ENCODE measurements at places on chromosomes 4 and X. TPM values are rescaled to one million over a fixed set of nuclear protein-coding genes. Genes with fewer than 3 reads are reported as not detected.

- DNase-seq, result no peak
- H3K36me3 ChIP-seq, result no peaks in the 10 kb centered on the region
- no peak overlapping the region for H3K4me3 ChIP-seq
- H3K27ac ChIP-seq, result no peak overlapping the region
- H3K4me1 ChIP-seq, result no peaks in the 10 kb centered on the region
- peaks cover under 1% of the 10 kb centered on the region for H3K27me3 ChIP-seq
Measured at GRCh38 chr4:18180122-18180521, 158.6 kb upstream of the LCORL start.

PNMA5 gene
- total RNA-seq, result not detected

DNA sequence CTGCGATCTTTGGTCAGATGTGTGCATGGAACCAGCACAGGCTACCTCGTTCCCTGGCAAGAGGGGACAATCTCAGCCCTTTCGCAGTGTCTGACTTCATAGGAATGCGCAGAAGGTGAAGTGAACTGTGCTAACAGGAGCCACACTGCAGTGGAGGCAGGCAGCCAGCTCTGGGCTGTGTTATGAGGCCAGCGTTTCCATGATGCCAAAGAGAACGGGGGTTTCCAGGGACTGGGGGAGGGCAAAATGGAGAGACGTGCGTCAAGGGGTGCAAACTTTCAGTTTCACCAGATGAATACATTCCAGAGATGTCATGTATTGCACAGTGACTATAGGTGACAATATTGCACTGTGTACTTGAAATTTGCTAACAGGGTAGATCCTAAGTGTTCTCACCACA lies 30.4 kb downstream of the CLDN34 start:
- H3K36me3 ChIP-seq, result no peaks in the 10 kb centered on the region
- no peak overlapping the region for H3K27ac ChIP-seq
- no peaks in the 10 kb centered on the region for H3K27me3 ChIP-seq
- DNase-seq, result no peak

- H3K4me3 ChIP-seq, result no peak overlapping the region
- H3K27ac ChIP-seq, result peak overlapping the region; percentile 79
- H3K4me1 ChIP-seq, result peaks cover 18% of the 10 kb centered on the region
- DNase-seq, result no peak
- no peaks in the 10 kb centered on the region for H3K36me3 ChIP-seq
Measured at GRCh38 chr4:15656038-15656470, 897 bp upstream of the FBXL5 start.

GRCh38 chrX:71954458-71954857 lies 43.8 kb downstream of the NHSL2 start:
- DNase-seq, result no peak
- H3K36me3 ChIP-seq, result no peaks in the 10 kb centered on the region
- no peak overlapping the region for H3K27ac ChIP-seq

DNA sequence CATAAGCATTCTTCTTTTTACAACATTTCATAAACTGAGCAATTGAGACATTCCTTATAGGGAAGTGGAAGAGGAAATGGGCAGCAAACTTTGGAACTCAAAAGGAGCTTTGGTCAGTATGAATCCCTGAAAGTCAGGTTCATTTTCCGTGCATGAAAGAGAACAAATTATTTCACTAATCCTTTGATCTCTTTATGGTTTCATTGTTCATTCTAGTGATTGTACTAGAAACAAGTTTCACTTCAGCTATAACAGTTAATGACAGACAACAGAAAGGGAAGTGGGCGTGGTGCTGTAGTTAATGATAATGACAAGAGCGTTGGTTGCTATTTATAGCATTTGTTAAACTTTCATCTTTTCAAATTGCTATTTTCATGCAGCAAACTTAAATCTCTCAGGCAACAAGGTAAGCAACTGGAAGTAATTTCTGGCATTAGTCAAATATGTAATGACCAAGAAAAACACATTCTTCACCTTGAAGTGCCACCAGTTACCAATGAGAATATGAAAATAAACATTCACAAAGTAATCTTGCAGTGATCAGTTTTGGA lies 98.4 kb downstream of the AREG start:
- no peaks in the 10 kb centered on the region for H3K36me3 ChIP-seq
- peak overlapping the region; percentile 92 for H3K27ac ChIP-seq
- H3K4me3 ChIP-seq, result peak overlapping the region; percentile 16
- no peaks in the 10 kb centered on the region for H3K27me3 ChIP-seq

- no peak overlapping the region for H3K4me3 ChIP-seq
- peak overlapping the region; percentile 61 for H3K27ac ChIP-seq
- H3K36me3 ChIP-seq, result no peaks in the 10 kb centered on the region
Measured at GRCh38 chr4:142356118-142356759, 489.9 kb downstream of the INPP4B start.

- DNase-seq, result no peak
- H3K27ac ChIP-seq, result no peak overlapping the region
- no peaks in the 10 kb centered on the region for H3K27me3 ChIP-seq
- no peaks in the 10 kb centered on the region for H3K36me3 ChIP-seq
Measured at GRCh38 chr4:137529432-137529831, 2.9 kb downstream of the PCDH18 start.

- no peaks in the 10 kb centered on the region for H3K36me3 ChIP-seq
- DNase-seq, result no peak
- H3K27me3 ChIP-seq, result no peaks in the 10 kb centered on the region
- H3K4me1 ChIP-seq, result no peaks in the 10 kb centered on the region
- H3K27ac ChIP-seq, result no peak overlapping the region
Measured at GRCh38 chrX:102659790-102660757, 8.8 kb downstream of the GPRASP1 start.

DNA sequence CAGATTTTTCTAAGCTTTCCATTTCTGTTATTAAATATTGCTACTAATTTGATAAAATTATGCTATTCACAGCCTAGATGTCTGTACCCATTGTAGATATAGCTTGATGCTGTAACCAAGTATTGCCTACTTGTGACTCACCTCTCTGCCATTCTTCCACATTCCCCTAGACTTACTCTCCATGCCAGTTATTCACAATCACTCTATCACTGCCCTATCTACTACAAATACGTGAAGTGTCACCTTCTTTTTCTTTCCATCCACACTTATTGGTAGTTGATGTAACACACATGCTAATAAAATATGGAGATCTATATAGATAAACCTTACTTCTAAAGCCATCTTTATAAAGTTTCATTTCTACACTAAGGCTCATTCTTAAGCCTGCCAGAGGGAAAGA lies 179.4 kb upstream of the PACRGL start:
- no peaks in the 10 kb centered on the region for H3K4me1 ChIP-seq
- H3K36me3 ChIP-seq, result no peaks in the 10 kb centered on the region
- H3K27me3 ChIP-seq, result no peaks in the 10 kb centered on the region
- H3K4me3 ChIP-seq, result no peak overlapping the region
- H3K27ac ChIP-seq, result no peak overlapping the region

- DNase-seq, result no peak
- no peaks in the 10 kb centered on the region for H3K36me3 ChIP-seq
- H3K27me3 ChIP-seq, result no peaks in the 10 kb centered on the region
Measured at GRCh38 chr4:20658456-20658855, 41.8 kb upstream of the PACRGL start.

- no peak overlapping the region for H3K27ac ChIP-seq
- DNase-seq, result no peak
- no peaks in the 10 kb centered on the region for H3K36me3 ChIP-seq
- no peaks in the 10 kb centered on the region for H3K27me3 ChIP-seq
- H3K4me3 ChIP-seq, result no peak overlapping the region
- H3K4me1 ChIP-seq, result no peaks in the 10 kb centered on the region
Measured at GRCh38 chr4:127217586-127218229, 415.0 kb upstream of the INTU start.

GRCh38 chr4:175412161-175412560 lies 399.9 kb downstream of the GPM6A start:
- H3K36me3 ChIP-seq, result no peaks in the 10 kb centered on the region
- no peak overlapping the region for H3K4me3 ChIP-seq
- H3K4me1 ChIP-seq, result no peaks in the 10 kb centered on the region

GRCh38 chrX:2391869-2392606 lies 108.7 kb downstream of the DHRSX start:
- DNase-seq, result peak; percentile 94
- no peaks in the 10 kb centered on the region for H3K27me3 ChIP-seq
- peaks cover 46% of the 10 kb centered on the region for H3K4me1 ChIP-seq

LANCL3 gene
- 2.4 TPM for total RNA-seq

- H3K27ac ChIP-seq, result no peak overlapping the region
- H3K4me1 ChIP-seq, result no peaks in the 10 kb centered on the region
- H3K27me3 ChIP-seq, result no peaks in the 10 kb centered on the region
Measured at GRCh38 chr4:98452091-98452490, 190.9 kb downstream of the RAP1GDS1 start.

TMEM154 gene
- 2.4 TPM for total RNA-seq

ADH4 gene
- total RNA-seq, result 0.25 TPM

DNA sequence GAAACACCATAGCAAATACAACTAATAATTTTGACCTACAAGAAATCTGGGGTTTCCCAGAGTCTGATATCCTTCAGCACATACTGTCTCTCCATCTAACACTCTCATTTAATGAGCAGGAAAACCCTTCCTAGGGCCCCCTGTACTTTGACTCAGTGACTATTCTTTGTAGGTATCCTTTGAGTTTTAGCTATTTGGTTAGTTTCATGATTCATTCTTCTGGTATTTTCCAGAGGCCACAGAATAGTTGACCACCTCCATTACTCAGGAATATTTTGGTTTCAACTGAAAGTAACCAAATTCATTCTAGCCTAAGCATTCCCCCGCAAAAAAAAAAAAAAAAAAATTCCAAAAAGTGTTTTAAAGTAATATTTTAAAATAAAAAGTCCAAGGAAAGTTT lies 140.0 kb downstream of the IDS start:
- no peak overlapping the region for H3K4me3 ChIP-seq
- H3K27me3 ChIP-seq, result no peaks in the 10 kb centered on the region
- no peaks in the 10 kb centered on the region for H3K36me3 ChIP-seq
- no peak overlapping the region for H3K27ac ChIP-seq

CT45A5 gene
- total RNA-seq, result not detected

BBS12 gene
- total RNA-seq, result 2.1 TPM

- H3K4me1 ChIP-seq, result no peaks in the 10 kb centered on the region
- H3K4me3 ChIP-seq, result no peak overlapping the region
- no peaks in the 10 kb centered on the region for H3K36me3 ChIP-seq
- H3K27ac ChIP-seq, result no peak overlapping the region
Measured at GRCh38 chr4:49058306-49058705, 72.2 kb downstream of the CWH43 start.

DNA sequence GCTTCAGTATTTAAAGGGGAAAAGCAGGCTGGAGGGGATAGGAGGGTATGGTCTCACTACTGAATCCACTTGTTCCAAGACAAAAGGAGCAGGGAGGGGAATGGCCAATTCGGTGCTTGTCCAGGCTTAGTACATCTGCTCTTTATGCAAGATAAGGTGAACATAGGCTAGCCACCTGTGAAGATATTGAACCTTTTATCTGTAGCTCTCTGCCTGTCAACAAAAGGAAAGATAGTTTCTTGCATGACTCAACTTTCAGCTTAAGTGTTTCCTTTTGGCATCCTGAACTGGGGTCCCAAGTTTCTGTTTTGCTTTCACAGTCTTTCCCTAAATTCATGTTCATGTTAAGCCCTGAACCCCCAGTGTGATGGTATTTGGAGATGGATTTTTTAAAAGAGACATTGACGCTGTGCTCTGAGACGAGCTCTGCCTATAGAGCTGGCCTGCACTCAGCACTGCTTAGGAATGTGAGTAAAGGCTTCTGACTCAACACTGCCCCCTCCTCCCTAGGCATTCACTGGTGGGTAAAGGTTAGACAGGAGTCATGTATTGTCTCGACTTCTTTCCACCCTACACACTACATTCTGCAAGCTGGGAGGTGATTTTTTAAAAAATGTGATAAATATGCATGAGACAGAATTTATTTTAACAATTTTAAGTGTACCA lies 28.2 kb downstream of the FAM149A start:
- DNase-seq, result peak; percentile 24
- H3K27ac ChIP-seq, result no peak overlapping the region
- H3K27me3 ChIP-seq, result no peaks in the 10 kb centered on the region
- no peaks in the 10 kb centered on the region for H3K36me3 ChIP-seq
- H3K4me3 ChIP-seq, result no peak overlapping the region

DNA sequence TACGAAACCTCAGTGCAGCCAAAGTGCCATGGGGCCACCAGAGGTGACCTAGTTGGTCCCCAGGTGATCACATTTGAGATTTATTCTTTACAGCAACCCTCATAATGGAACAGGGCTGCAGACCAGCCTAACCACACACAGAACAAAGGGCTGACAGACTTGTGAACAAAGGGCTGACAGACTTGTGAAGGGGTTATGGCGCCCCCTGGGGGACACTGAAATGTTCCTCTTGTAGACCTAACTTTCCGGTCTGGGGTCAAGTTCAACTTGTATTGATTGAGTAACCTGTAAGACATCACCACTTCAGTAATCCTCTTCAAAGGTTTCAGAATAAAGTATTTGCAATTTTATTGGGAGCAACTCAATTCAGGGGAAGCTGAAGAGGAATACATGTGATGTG lies 175.9 kb upstream of the RPS6KA3 start:
- H3K36me3 ChIP-seq, result no peaks in the 10 kb centered on the region
- peak; percentile 65 for DNase-seq
- H3K27ac ChIP-seq, result no peak overlapping the region
- H3K27me3 ChIP-seq, result no peaks in the 10 kb centered on the region
- H3K4me3 ChIP-seq, result no peak overlapping the region

- no peaks in the 10 kb centered on the region for H3K27me3 ChIP-seq
- peaks cover 14% of the 10 kb centered on the region for H3K36me3 ChIP-seq
- no peaks in the 10 kb centered on the region for H3K4me1 ChIP-seq
- DNase-seq, result no peak
- H3K27ac ChIP-seq, result no peak overlapping the region
- H3K4me3 ChIP-seq, result no peak overlapping the region
Measured at GRCh38 chr4:2648159-2648814, 107.8 kb downstream of the TNIP2 start.

MCF2 gene
- 0.15 TPM for total RNA-seq

DNA sequence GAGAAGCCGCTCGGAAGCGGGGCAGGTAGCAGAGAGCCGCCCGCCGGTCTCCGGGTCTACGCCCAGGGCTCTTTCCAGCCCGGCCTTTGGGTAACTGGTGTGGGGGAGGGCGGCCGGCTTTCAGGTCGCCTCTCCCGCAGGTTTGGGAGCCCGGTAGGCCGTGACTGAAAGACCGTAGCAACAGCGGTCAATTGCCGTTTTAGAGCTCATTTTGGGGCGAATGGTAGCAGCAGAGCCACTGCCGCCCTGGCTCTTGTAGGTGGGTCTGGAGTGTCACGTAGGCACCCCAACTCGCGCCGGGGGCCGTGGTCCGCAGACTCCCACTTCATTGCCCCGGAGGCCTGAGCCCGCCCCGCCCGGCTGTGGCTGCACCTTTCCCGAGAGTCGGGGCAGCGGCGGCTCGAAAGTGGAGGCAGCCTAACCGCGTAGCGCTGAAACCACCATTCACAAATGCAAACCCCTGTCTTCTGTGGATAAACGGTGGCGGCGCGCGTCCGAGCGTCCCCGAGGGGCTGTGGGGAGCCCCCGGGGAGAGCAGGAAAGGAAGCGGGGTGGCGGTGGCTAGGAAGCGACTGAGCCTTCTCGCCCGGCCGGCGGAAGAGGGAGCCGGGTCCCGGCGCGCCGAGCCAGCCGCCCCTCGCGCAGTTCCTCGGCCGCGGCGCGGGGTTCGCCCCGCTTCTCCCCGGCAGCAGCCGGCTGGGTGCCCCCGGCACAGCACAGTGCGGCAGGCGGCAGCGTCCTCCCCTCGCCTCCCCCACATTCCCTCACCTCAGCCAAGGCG lies 2185.1 kb upstream of the TENM3 start:
- no peaks in the 10 kb centered on the region for H3K4me1 ChIP-seq
- H3K27me3 ChIP-seq, result no peaks in the 10 kb centered on the region
- H3K27ac ChIP-seq, result no peak overlapping the region
- H3K4me3 ChIP-seq, result no peak overlapping the region
- DNase-seq, result no peak

Measured in HCT116 (cell line).